ENCODE measurements at places on chromosomes 4 and X.

- no peak for DNase-seq
Observed at GRCh38 chr4:108160741-108161352, 7.9 kb downstream of the LEF1 start.

DNA sequence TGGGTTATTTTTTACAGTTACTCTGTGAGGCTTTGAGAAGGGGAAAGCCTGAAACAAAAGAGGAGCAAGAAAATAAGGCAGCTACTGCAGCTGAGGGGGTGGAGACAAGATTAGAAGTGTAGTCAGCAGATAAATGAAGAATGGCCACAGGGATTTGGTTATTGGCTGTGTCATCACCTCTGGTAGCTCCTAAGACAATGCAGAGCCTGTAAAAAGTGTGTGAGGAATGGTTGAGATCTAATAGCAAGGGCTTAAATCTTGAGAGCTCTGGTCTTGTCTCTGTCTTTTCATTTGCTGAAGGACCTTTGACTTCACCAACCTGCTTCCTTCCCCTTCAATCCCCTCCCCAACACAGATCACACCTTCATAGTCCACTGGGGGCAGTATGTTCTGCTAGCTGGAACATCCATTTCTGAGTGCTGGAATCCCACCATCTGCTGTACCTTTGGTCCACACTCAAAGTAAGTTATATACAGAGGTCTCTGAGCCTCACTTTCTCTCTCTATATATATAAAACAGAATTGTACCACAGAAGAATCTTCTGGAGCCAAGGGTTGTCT, 213.7 kb upstream of the ZIC3 start:
- DNase-seq: no peak

DNA sequence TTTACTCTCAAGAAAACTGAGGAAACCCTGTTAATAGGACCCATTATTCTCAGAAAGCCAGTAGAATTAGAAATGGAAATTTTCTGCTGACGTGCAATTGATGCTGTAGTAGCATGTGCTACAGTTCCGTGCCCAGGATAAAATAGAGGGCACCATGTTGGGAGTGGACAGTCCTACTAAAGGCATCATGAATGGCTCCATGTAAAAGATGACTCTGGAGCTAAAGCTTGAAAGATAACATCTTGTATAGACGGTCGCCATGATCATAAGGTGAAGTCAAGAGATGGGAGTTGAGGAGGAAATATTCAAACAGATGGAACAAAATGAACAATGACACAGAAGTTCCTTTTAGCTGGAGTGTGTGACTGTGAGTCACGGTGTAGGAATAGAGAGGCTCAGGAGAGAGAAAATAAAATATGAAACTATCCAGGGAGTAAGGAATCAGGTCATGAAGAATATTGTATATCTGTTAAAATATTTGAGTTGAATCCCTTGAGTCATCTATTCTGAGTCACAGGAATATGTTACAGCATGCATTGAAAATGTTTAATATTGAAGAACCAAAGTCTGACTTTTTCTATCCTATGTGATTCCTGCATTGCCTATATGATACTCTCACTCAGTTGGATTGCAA, 31.8 kb downstream of the ANXA10 start:
- peak; percentile 24 for DNase-seq

GRCh38 chr4:128715616-128716015, 93.9 kb upstream of the JADE1 start:
- DNase-seq: peak; percentile 30

GRCh38 chr4:150849016-150849415, 166.1 kb downstream of the LRBA start:
- DNase-seq: no peak

- peak; percentile 87 for DNase-seq
Observed at GRCh38 chr4:184400375-184400870, 73.9 kb downstream of the IRF2 start.

DNA sequence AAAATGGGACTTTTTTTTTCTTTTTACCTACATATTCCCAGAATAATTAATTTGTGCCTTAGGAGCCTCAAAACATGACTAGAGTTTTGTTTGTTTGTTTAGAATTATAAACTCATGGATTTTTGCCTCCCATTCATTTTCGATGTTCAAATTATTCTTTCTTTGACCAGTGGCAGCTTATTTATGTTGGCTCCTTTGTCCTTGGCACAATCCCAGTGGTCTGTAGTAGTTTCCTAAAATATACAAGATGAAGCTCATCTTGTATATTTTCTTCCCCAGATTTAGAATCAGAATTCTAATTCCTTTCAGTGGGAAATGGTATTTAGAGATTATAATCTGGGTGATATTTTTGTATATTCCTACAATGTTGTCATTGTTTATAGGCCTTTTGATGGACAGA, 27.2 kb downstream of the DCK start:
- no peak for DNase-seq

GRCh38 chrX:24480400-24480865, 15.3 kb downstream of the PDK3 start:
- DNase-seq: no peak

GRCh38 chr4:37197899-37198298, 46.6 kb upstream of the NWD2 start:
- DNase-seq: no peak

- no peak for DNase-seq
Observed at GRCh38 chr4:27016551-27016950, 155.9 kb downstream of the STIM2 start.

DNA sequence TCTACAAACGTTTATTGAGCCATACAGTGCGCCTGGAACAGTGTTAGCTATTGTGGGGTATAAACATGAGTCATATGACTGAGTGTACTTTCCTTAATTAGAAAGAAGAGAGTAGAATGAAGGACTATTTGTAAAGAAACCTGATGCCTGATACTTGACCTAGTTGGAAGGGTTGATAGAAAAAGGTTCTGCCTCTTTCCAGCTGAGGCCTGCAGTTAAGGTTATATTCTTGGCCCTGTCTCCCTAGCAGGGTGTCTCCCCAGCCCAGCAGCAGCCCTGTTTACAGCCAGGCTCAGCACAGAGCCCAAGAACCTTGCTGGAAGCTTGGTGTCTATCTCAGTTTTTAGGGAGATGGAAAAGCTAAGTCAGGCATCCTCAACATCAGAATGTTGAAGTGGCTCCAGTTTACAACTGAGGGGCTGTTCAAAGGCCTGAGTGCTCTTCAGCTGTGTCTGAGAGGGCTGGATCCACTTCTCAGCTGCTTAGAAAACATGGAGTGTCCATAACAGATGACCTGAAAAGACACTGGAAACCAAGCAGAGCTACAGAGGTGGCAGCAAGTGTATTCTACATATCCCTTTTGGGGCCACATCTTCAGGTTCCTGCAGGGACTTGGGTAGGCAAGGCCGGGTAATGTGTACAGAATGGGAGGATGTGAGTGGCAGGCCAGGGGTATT, 21.6 kb downstream of the NYX start:
- DNase-seq: peak; percentile 51

- DNase-seq: no peak
Observed at GRCh38 chr4:13527981-13528820, 16.1 kb downstream of the NKX3-2 start.

Measured in fibroblast of the conjunctiva (primary cell).